ENCODE measurements at places on chromosomes 2 and 18. TPM values are rescaled to one million over a fixed set of nuclear protein-coding genes. Genes with fewer than 3 reads are reported as not detected.

- no peaks in the 10 kb centered on the region for H3K4me1 ChIP-seq
- DNase-seq: no peak
- no peak overlapping the region for H3K4me3 ChIP-seq
- H3K36me3 ChIP-seq: peaks cover 58% of the 10 kb centered on the region
- no peaks in the 10 kb centered on the region for H3K27me3 ChIP-seq
- no peak overlapping the region for H3K27ac ChIP-seq
Observed at GRCh38 chr2:58156780-58157179, 84.3 kb downstream of the FANCL start.

The SPDYA gene
- total RNA-seq: 1.2 TPM

GRCh38 chr18:48784656-48785055 lies 166.1 kb downstream of the SMAD7 start:
- H3K4me3 ChIP-seq: no peak overlapping the region
- no peak overlapping the region for H3K27ac ChIP-seq
- H3K27me3 ChIP-seq: no peaks in the 10 kb centered on the region
- DNase-seq: no peak

The IL18R1 gene
- 9.2 TPM for total RNA-seq

The CFC1 gene
- 1.4 TPM for total RNA-seq

The MOGAT1 gene
- 0.38 TPM for total RNA-seq

DNA sequence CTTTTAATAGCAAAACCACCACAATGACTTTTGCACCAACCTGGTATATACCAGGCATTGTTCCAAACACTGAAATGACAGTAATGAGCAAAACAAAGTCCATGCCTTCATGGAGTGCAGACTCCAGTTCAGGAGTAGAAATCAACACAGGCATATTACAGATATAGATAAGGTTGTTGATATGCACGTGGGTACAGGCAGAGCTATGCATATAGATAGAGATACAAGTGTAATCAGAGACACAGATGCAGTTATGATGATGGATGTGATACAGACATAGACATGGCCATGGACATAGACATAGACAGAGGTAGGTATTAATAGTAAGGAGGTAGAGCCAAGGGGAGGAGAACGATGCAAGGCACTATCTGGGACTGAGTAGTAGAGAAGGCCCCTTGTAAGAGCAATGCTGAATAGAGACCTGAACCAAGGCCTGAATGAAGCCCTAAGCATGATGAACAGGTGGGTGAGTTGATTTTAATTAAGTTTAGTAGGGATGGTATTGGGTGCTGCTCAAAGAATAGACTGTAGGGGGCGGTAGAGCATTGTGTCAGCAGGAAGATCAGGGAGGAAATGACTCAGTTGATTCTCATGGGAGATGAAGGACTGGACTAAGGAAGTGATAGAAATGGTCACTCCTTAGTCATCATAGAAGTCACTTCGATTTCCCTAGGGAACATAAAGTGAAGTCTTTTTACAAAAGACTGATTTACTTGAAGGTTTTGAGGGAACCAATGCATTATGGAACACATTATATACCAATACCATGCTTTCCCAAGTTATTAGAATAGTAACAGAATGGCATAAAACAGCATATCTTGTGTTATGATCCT lies 39.4 kb downstream of the CMPK2 start:
- no peaks in the 10 kb centered on the region for H3K27me3 ChIP-seq
- no peak overlapping the region for H3K27ac ChIP-seq
- no peak overlapping the region for H3K4me3 ChIP-seq
- DNase-seq: peak; percentile 81
- no peaks in the 10 kb centered on the region for H3K36me3 ChIP-seq

DNA sequence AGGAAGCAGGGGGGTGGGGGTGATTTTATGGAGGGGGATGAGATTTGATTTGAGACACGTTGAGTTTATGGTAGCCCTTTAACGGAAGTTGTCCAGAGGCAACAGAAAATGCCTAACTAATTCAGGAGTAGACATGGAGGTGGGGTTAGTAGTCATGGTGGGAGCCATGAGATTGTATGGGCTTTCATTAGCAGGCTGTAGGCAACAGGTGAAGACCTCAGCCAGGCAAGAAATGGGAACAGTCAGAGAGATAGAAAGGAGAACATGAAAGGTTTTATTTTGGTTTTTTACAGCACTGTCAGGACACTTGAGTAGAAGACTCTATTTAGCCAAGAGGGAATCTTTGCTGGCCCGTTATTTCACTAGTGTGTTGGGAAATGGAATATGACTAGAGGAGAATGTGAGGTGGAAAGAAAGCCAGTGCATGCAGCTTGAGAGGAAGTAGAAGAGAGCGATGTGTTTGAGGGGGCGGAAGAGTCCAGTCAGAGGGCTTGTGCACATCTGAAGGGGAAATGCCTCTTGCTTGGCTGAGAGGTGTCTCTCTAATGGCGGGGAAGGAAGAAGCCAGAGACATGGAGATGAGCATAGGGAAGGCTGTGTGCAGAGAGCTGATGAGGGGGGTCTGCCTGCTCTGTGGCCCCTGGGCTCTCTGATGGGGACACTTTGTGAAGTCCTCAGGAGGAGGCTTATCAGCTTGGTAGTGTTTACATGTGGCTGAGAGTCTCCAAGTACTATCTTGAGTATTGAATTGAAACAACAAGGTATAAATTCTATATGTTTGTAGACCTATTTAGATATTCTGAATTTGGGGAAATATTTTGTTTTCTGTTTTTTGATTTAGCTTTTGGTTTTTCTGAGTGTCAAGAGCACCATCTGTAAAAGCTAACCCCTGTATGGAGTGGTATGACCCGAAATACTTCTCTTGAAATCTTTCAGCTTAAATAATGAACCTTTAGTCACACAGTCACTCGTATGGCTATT lies 66.9 kb upstream of the ITM2C start:
- no peaks in the 10 kb centered on the region for H3K27me3 ChIP-seq
- DNase-seq: no peak
- peaks cover 51% of the 10 kb centered on the region for H3K36me3 ChIP-seq
- H3K27ac ChIP-seq: no peak overlapping the region

The GRB14 gene
- total RNA-seq: 16.5 TPM

The TSPYL6 gene
- not detected for total RNA-seq

The NDUFS1 gene
- total RNA-seq: 81.1 TPM

DNA sequence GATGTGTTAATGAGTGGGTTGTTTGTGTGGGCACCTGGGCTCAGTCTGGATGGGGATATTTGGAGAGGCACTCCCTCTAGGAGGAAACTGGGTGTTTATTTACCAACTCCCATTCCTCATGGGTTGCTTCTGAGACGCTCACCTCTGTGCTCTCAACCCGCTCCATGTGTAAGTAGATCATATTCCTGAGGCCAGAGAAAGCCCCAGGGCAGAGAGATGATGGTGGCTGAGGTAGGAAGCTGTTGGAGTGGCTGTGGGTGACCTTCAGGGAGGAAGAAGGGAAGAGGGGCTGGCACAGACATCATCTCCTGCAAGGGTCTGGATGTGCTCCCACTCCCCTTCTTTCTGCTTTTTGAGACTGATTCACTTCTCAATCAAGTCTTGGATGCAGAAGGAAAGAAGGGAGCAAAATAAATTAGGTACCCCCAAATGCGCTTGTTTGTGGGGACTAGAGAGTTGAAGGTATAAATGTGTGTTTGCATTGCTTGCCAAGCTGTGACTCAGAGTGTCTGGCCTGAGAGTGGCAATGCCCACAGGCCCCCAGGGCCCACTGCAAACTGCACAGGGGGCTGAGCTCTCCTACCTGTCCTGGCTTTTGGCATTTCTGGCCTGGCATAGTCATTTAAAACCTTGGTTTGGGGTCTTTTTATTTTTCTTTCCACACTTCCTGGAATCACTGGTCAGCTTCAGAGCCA lies 57.2 kb upstream of the TNP1 start:
- DNase-seq: no peak
- no peaks in the 10 kb centered on the region for H3K36me3 ChIP-seq
- H3K4me1 ChIP-seq: peaks cover 6% of the 10 kb centered on the region
- H3K27me3 ChIP-seq: no peaks in the 10 kb centered on the region
- no peak overlapping the region for H3K27ac ChIP-seq

All from endodermal cell (in vitro differentiated cells).